ENCODE measurements at places on chromosomes 5 and 9.

- DNase-seq: peak; percentile 63
These were observed 16.0 kb upstream of the JADE2 start for GRCh38 chr5:134509308-134510040.

- no peak for DNase-seq
These were observed 26.8 kb downstream of the FAXDC2 start for GRCh38 chr5:154823605-154824004.

DNA sequence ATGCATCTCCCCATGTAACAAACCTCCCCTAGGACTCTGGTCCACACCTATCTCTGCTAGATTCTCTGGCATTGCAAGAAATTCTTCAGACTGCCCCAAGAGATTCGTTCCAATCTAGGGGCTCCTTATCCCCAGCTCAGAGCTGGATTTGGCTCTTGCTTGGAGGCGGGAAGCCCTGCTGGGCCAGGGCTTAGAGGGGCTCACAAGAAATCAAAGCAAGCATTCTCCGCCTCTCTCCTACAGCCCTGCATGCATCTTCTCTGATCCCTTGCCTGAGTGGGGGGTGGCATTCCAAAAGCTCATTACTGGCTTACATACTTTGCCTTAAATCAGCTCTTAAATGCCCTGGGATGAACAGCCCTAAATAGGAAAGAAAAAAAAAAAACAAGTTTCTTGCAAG lies 75.8 kb downstream of the KCNIP1 start:
- no peak for DNase-seq

GRCh38 chr9:134632329-134632728 lies 9.3 kb upstream of the COL5A1 start:
- no peak for DNase-seq

GRCh38 chr9:7273575-7273974 lies 515.8 kb downstream of the KDM4C start:
- no peak for DNase-seq
